ENCODE measurements at places on chromosomes 5 and 9.

DNA sequence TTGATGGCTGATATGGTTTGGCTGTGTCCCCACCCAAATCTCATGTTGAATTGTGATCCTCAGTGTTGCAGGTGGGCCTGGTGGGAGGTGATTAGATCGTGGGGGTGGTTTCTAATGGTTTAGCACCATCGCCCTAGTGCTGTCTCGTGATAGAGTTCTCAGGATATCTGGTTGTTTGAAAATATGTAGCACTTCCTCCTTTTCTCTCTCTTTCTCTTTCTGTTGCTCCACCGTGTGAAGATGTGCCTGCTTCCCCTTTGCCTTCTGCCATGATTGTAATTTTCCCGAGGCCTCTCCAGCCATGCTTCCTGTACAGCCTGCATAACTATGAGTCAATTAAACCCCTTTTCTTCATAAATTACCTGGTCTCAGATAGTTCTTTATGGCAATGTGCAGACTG lies 111.6 kb downstream of the SREK1 start:
- DNase-seq = no peak

DNA sequence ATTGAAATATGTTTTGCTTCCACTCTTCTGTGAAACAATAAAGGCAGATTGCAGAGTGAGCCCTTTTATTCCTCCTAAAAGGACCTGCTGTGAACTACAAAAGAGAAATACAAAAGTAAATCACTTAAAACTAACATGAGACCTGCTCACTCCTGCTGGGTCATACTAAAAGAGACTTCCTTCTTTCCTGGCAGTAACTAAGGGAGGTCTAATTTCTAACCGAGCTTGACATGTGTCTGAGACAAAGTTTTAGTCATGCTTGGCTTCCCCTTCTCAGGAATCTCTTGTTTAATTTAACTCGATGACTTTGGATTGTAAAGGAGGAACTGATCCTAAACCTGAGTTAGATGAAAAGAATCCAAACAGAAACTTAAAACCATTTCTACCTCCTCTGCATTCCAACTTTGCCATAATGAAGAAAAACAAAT lies 86.4 kb upstream of the CDH6 start:
- no peak for DNase-seq

- no peak for DNase-seq
Measured at GRCh38 chr5:74093561-74093960, 467.6 kb downstream of the ARHGEF28 start.

GRCh38 chr5:153903321-153903720 lies 135.4 kb downstream of the FAM114A2 start:
- DNase-seq = no peak

DNA sequence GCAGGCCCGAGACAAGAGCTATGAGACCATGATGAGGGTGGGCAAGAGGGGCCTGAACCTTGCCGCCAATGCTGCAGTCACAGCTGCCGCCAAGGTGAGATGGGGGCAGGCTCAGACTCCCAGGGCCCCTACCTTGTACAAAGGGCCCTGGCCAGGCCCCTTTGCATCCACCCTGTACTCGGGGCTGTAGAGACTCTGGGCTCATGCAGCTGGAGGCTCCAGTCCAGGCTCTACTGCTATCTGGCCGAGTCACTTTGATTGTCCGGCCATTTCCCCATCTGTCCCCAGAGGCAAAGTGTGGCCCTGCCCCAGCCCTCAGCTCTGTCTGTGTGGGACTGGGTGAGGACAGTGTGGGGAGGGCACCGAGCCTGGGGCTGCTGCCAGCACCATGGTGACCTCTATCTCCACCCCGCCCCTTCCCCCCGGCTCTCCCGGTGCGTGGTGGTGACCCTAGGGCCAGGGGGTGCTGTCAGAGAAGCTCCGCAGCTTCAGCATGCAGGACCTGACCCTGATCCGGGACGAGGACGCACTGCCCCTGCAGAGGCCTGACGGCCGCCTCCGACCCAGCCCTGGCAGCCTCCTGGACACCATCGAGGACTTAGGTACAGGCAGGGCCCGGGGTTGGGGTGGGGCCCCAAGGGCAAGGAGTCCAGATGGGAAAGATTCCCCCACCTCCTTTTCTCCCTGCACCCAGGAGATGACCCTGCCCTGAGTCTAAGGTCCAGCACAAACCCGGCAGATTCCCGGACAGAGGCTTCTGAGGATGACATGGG lies 6.1 kb downstream of the REEP2 start:
- no peak for DNase-seq

DNA sequence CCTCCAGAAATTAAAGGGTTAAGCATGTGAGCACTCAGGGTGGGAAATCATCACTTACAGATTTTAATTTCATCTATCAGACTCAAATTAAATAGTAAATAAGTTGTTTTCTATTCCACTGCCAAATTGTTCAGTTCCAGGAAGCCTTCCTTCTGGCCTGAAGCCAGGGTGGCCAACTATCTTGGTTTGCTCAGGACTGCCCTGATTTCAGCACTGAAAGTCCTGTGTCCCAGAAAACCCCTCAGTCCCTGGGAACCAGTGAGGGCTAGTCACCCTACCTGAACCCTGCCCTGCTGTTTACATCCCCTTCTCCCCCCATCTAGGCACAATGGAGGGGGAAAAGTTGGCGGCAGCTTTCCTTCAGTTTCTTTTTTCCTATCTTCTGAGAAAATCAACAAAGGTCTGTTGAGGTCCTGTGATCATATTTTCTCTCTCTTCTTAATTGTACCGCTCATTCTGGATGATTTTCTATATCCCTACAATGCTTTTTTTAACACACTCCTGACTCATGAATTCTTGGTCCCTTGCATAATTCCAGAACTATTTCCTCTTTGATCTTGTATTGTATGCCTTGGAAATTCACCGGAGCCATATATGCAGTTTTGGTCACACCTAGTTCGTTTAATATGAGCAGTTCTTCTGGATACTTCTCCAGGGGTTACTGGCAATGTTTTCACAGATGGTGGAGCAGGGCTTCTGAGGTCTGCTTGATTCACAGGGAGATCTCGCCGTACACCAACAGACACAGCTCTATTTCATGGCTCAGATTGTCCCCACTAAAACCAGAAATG lies 103.8 kb downstream of the MAP1B start:
- no peak for DNase-seq

DNA sequence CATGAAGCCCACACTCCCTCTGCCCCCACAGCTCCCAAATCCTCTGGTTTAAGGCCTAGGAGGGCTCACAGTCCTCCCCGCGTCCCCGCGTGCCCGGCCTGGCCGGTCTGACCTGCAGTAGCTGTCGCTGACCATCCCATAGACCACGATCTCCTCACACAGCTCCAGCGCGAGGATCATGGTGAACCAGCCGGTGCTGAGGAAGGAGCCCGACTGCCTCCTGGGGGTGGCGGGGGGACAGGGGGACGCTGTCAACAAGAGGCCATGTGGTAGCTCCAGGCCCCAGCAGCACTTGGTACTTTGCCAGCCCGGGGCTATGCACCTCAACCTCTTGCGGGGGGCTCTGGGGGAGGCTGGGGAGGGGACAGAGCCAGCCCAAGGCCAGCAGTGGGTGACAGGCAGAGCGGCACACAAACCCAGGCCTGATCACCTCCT lies 7.0 kb downstream of the ST6GALNAC4 start:
- DNase-seq = no peak

GRCh38 chr5:44885903-44886302 lies 77.2 kb downstream of the MRPS30 start:
- no peak for DNase-seq

DNA sequence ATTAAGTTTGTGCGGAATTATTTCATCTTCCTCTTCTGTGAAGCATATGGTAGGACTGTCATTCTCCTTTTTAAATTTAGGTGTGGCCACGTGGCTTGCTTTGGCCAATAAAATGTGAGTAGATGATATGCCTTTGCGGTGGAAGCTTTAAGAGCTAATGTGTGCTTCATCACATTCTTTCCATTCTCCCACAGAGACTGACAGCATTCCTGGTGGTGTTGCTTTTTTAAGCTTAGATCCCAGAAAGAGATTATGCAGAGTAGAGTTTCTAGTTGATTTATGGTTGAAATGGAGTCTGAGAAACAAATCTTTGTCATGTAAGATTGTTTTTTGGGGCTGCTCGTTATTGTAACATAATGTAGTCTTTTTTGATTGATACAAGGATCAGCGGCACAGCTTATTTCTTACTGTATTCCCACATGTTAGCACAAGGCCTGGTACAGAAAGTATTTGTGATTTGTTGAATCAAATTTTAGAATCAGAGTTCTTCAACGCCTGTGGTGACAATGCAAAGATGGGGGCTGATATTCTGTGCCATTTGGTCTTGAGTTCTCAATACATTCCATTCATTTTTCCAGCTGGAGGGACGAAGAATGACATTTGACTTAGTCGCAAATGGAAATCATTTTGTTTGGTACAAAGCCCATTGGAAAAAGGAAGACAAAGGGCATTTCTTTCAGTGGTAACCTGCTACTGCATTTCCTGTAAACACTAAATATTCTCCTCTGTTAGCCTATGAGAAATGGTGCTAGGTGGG lies 209.9 kb upstream of the VLDLR start:
- no peak for DNase-seq

- no peak for DNase-seq
Measured at GRCh38 chr5:147892696-147893296, 13.5 kb downstream of the C5orf46 start.

DNA sequence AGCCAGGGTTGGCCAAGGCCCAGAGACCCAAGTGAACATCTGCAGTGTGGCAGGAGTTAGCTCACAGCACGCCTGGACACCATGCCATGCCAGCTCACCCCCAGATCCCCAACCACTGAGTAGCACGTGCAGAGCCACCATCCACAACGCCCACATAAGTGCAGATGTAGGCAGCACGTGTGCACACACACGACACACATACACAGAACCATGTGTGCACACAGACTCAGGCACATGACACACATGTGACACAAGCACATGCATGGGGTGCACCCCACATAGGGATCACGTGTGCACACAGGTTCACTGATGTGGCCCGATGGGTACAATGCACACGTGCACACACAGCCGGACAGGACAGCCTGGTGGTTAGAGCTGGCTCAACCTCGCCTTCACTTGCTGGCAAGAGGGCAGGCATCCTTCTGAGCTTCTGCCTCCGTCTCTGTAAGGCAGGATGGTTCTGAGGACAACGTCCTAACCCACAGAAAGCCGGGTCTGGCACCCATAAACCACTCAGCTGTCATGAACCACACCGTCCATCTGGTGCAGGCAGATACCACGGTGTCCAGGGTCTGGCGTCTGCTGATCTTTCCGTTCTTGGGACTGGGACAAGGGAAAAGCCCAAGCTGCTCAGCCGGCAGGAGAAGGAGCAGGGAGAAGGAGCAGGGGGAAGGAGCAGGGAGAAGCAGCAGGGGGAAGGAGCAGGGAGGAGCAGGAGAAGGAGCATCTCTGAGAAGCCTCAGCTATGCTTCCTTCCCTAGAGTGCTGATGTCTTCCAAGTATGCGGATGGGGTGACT lies 12.0 kb downstream of the LRRC26 start:
- DNase-seq = no peak

DNA sequence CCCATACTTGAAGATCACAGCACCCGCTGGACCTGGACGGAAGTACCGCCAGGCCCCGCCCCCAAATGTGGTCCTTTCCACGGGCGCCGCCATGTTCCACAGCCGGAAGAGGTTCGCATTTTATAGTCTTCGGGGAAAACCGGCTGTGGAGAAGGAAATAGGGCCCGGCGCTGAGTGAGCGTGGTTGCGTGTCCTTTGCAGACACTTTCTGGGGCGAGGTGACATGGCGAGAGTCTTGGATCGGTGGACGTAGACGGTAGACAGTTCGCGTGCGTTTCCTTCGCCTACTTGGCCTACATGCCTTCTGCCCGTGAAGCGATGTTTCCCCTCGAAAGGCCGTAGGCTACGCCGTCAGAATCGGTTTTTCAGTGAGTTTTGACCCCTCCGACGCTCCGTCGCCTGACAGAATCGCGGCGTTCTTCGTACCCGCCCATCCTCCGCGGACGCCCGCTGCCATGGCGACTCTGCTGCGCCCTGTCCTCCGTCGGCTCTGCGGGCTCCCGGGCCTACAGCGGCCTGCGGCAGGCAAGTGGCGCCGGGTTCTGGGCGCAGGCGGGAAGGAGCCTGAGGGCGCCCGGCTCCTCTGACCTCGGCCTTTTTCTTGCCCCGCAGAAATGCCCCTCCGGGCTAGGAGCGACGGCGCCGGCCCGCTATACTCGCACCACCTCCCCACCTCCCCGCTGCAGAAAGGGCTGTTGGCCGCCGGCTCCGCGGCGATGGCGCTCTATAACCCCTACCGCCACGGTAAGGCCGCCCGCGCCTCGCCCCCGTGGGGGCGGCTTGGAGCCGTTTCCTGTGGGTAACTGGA lies at the start of the genes COQ4 and TRUB2:
COQ4 (plus strand) TSS at position 436 of the 808 bp plus-strand sequence; CDS start at position 456, 20 bp downstream.
TRUB2 (minus strand) TSS at position 44 of the 808 bp plus-strand sequence; CDS start at position 5, 39 bp downstream.
- peak; percentile 88 for DNase-seq

DNA sequence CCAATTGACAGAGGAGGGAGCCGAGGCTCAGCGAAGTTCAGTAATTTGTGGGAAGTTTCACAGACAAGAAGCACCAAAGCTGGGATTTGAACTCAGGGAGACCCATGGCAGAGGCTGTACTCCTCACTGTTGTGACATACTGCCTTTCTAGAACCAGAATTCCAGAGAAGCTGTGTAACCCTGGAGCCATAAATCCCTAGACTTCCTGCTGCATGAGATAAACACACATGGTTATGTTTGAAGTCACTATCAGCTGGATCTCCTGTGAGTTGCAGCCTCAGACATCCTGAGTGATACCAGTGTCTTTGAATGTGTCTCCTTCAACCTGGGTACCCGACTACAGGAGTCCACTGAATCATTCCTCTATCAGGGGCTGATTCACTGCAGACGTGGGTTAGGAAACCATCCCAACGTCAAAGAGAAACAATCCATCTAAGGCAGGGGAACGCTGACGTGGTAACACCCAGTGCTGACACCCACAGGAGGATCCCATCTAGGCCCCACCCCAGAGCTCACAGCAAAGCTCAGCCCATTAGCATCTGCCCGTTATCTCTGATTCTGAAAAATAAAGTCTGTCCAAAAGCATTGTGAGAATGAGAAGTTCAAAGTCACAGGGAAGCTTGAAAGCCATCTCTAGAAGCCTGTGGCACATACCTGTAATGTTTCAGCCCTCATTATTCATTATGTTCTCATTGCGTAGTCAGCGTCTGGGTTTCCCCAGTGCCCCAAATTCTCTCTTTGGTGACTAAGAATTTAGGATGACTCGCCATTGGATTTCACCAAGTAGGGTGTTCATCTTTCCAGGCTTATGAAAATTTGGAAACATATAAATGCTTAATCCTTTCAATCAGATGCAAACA lies 36.3 kb upstream of the BASP1 start:
- DNase-seq = no peak

GRCh38 chr9:91180240-91180929 lies 181.3 kb downstream of the AUH start:
- no peak for DNase-seq

DNA sequence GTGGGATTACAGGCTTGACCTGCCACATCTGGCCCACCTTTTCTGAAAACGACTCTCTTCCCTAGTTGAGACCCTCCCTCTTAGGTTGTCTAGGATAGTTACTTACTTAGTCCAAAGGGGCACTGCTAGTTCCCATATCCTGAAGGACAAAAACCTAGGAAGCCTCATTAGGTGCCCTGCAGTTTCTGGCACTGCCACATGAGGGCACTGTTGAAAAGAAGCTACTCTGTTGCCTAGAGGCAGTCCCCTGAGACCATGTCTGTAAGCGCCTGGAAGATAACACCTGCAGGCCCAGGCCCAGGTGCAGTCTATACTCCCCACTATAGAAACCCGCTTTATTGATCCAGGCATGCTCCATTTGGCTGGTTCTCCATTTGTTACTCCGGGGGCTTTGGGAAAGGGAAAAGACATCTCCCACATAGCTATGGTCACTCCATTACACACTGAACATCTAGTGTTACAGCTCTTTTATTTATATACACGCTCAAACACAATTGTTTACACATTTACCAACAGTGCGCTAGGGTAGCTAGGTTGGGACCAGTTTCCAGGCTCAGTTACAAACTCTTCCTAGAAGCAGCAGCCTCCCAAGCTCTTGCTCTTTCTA lies 73.4 kb upstream of the PPARGC1B start:
- DNase-seq = no peak

Data from T follicular helper cell (primary cell).